ENCODE measurements at places on chromosomes 7 and 10.
A peak's percentile ranks its signal among the peaks of the same experiment; 100 is the strongest.

DNA sequence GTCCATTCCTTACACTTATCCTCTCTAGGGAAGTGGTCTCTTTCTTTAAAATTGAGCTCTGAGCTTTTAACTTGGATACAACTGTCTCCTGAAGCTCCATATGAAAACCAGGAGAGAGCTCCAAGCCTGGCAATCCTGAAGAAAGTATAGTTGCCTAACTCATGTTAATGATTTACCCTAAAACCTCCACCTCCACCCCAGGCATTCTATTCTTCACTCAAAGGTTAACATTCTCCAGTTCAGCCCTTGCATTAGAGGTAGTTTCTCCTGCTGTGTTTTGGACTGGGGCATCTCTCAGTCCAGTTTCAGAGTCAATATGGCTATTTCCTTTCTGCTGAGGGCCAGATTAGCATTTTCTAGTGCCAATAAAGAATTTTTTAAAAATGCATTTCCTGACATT is 195.5 kb downstream of the SLC25A13 start:
- H3K4me1 ChIP-seq = no peaks in the 10 kb centered on the region
- no peaks in the 10 kb centered on the region for H3K36me3 ChIP-seq
- H3K27me3 ChIP-seq = no peaks in the 10 kb centered on the region
- H3K27ac ChIP-seq = no peak overlapping the region

DNA sequence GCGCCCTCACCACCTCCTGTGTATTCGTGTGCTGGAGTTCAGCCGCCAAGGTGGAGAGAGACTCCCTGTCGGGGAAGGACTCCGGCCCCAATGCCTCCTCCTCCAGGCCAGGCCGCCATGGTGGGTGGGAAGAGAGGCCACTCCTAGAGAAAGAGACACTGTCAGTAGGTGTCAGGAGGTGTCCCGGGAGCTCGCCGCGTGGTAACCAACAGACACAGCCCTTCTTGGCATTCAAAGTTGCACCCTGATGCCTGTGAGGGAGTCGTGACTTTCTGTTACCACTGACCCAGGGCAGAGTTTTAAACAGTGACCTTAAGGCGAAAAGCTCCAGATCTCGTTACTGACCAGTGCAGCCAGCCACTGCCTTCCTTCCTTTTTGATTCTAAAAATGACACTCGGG is 155.2 kb downstream of the CUX1 start:
- H3K36me3 ChIP-seq = no peaks in the 10 kb centered on the region
- no peak overlapping the region for H3K4me3 ChIP-seq
- no peak overlapping the region for H3K27ac ChIP-seq
- DNase-seq = no peak
- H3K4me1 ChIP-seq = no peaks in the 10 kb centered on the region

DNA sequence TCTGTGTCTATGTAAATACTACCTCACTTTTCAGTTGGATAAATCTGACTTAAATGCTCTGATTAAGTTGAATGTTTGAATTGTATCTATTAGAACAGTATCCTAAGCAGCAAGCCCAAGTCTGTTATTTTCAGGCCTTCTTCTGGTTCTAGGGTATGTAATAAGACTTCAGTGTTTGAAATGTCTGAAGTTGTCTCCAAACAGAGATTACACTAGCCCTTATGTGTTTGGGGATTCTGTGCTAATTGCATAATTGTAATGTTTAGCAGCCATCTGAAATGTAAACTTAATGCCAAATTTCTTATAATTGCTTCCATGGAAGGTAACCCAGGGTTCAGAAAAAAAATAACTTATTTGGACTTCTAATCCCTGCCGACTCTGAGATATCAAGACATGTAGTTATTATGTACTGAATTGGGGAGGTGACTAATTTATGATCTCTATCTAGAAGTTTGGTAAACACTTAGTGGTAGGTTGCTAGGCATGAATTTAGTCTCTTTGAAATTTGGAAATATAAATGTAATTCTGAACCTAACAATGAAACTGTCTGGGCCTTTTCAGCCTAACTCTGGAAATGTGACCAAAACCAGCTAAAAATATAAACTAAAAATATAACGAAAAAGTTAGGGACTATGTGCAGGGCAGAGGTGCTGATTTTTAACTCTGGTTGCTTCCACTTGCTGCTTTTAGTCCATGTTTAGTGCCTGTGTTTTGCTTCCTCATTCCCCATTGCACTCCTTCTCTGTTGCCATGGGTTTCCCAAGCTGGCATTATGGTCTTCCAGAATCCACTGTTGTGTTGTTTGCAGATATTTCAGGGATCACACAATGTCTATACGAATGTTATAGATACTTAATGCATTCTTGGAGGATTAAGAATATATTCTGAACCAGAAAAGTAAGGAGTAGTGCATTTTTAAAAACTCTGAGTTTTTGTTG is 54.8 kb downstream of the MCU start:
- no peak overlapping the region for H3K4me3 ChIP-seq
- no peak overlapping the region for H3K27ac ChIP-seq
- no peaks in the 10 kb centered on the region for H3K27me3 ChIP-seq

GRCh38 chr7:4202954-4203353 is 479.1 kb upstream of the FOXK1 start:
- H3K27ac ChIP-seq = no peak overlapping the region
- no peak for DNase-seq
- no peaks in the 10 kb centered on the region for H3K4me1 ChIP-seq
- H3K4me3 ChIP-seq = no peak overlapping the region
- H3K36me3 ChIP-seq = no peaks in the 10 kb centered on the region

DNA sequence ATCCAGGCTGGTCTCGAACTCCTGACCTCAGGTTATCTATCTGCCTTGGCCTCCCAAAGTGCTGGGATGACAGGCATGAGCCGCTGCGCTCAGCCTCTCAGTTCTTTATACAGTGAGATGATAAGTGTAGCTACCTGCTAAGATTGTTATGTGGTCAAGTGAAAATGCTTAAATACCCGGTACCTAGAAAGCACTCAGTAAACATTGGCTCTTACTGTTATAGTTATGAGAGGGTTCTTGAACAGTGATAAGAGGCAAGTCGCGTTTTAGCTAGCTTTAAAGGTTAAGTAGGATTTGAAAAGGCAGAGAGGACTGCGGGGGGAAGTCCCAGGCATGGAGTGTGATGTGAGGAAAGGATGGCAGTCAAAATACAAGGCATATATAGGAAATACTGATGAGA is 4.5 kb downstream of the ZKSCAN1 start:
- DNase-seq = no peak
- H3K27me3 ChIP-seq = no peaks in the 10 kb centered on the region
- peaks cover 13% of the 10 kb centered on the region for H3K4me1 ChIP-seq
- H3K4me3 ChIP-seq = no peak overlapping the region
- H3K36me3 ChIP-seq = peaks cover 17% of the 10 kb centered on the region

GRCh38 chr10:112666094-112666493 is 219.1 kb downstream of the VTI1A start:
- no peak overlapping the region for H3K4me3 ChIP-seq
- H3K4me1 ChIP-seq = no peaks in the 10 kb centered on the region
- H3K27ac ChIP-seq = no peak overlapping the region
- no peaks in the 10 kb centered on the region for H3K27me3 ChIP-seq
- no peak for DNase-seq

- H3K4me1 ChIP-seq = no peaks in the 10 kb centered on the region
- peaks cover 75% of the 10 kb centered on the region for H3K36me3 ChIP-seq
- H3K4me3 ChIP-seq = no peak overlapping the region
- no peak overlapping the region for H3K27ac ChIP-seq
- no peak for DNase-seq
- no peaks in the 10 kb centered on the region for H3K27me3 ChIP-seq
These were observed 46.9 kb downstream of the AP3M1 start for GRCh38 chr10:74103560-74104258.

GRCh38 chr7:132117181-132117580 is 459.1 kb downstream of the PLXNA4 start:
- peak; percentile 78 for DNase-seq
- H3K27ac ChIP-seq = no peak overlapping the region

All from astrocyte (in vitro differentiated cells and primary cell).